ENCODE measurements at places on chromosomes 1 and 21. TPM values are rescaled to one million over a fixed set of nuclear protein-coding genes. Genes with fewer than 3 reads are reported as not detected.

Gene TEKT2
- total RNA-seq, result not detected

Gene SPATA46
- not detected for total RNA-seq

Gene RXRG
- total RNA-seq, result 0.19 TPM

Gene EVI5
- total RNA-seq, result 36.0 TPM

Gene RNU1-2
- 1,409 TPM for total RNA-seq

Gene OR14A2
- total RNA-seq, result not detected

Gene RIMKLA
- 3.0 TPM for total RNA-seq

Gene PRAMEF9
- not detected for total RNA-seq

Gene KCNE2
- total RNA-seq, result not detected

Gene LEFTY2
- total RNA-seq, result not detected

Gene TRABD2B
- total RNA-seq, result not detected

GRCh38 chr1:185412385-185413087 lies 95.5 kb upstream of the IVNS1ABP start:
- DNase-seq, result no peak

DNA sequence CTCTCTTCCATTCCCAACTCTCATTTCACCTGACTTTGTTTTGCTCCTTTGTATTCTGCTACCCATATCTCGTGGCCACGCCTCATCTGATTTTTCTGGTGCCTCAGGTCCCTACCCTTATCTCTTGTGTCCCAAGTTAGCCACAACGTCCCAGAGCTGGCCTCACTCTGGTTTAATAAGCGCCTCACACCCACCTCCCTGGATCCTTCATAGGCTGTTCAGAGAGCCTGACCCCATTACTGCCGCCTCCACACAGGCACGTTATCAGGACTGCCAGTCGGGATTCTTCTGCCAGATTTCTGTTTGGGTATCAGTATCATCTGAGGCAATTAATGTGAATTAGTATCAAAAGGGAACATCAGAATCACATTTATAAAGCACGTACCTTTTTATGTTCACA lies 34.7 kb upstream of the TMEM125 start:
- no peak for DNase-seq

GRCh38 chr21:45892156-45892915 lies 89.2 kb upstream of the COL6A1 start:
- DNase-seq, result peak; percentile 43

GRCh38 chr1:160117709-160118183 lies 2.2 kb downstream of the ATP1A2 start:
- DNase-seq, result no peak

GRCh38 chr1:93078638-93078985 lies 471 bp upstream of the MTF2 start:
- DNase-seq, result no peak

GRCh38 chr21:46486481-46487126 lies 27.9 kb downstream of the DIP2A start:
- no peak for DNase-seq

GRCh38 chr1:221310180-221310579 lies 430.9 kb downstream of the HLX start:
- DNase-seq, result no peak

DNA sequence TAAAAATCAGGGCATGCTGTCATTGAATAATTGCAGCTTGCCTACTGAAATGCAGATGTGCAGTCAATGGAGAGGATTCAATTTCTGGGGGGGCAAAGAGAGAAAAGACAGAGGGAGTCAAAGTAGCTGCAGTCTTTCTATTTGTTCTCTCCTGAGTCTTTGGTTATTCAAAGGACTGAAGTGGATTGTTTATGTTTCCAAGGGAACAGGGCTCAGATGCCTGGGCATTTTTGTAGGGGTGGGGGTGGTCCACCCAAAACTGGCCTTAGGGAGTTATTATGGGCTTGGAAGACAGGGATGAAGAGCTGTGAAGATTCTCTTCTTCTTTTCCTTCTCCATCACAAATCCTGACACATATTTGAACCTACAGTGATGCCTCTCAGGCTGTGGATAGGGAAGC lies 408.8 kb upstream of the DAB1 start:
- DNase-seq, result no peak

- no peak for DNase-seq
These were observed 123.4 kb downstream of the POU2F1 start for GRCh38 chr1:167344112-167344511.

DNA sequence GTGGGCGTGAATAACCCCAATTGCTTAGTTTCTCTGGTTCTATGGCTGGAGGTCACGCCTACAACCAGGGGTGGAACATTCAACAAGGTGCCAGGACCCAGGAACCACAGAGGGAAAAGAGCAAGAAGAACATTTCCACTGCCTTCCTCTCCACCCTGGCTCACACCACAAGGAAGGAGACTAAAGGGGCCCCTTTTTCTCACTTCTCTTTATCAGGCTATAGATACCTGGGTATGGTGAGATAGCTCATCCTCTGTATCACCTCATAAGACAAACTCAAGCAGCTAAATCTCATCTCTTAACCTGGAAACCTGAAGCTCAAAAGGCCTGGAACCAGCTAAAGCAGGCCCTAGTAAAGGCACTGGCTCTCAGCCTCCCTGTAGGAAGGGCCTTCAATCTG lies 438.8 kb upstream of the OLFM3 start:
- DNase-seq, result no peak

DNA sequence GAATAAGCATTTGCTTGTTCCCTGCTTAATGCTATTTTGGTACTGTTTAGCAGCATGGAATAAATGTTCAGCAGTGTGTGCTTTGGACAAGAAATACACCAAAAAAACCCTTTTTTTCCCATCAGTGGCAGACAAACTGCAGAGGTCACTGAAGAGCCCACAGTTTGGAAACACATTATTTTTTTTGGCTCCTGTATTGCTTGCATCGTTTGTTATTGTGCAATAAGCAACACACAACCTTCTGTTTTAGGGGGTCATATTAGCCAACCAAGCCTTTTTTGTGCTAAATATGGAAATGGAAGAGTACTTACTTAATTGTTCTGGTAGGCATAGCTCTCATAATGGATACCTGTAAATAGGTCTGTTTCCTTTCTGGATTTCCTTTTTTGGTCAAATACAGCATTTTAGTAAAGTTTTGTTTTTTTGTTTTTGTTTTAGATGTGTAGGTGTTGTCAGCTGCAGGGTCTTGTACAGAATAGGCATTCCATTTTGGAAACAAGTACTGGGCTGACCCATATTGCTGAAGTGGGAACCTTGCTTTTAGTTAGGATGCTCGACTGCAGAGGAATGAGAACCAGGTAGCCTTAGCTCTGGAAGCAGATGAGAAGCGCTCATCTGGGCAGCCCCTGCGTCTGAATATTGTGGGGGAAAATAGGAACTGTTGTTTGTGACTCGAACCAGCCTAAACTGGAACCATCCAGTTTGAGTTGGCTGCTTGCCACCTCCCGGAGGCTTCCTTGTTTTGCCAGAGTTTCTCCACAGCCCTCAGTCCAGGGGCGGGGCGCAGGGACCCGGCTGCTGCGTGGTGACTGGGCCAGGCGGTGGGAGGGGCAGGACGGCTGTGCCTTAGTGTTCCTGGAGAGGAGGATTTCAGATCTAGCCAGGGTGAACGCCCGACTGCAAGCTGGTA lies 38.4 kb downstream of the SPEN start:
- peak; percentile 12 for DNase-seq

- DNase-seq, result no peak
These were observed 284.5 kb upstream of the PLXNA2 start for GRCh38 chr1:208528578-208529240.

- DNase-seq, result no peak
These were observed 49.1 kb upstream of the LRRC3 start for GRCh38 chr21:44405948-44406872.

- no peak for DNase-seq
These were observed 1.9 kb upstream of the PIGV start for GRCh38 chr1:26785611-26786436.

DNA sequence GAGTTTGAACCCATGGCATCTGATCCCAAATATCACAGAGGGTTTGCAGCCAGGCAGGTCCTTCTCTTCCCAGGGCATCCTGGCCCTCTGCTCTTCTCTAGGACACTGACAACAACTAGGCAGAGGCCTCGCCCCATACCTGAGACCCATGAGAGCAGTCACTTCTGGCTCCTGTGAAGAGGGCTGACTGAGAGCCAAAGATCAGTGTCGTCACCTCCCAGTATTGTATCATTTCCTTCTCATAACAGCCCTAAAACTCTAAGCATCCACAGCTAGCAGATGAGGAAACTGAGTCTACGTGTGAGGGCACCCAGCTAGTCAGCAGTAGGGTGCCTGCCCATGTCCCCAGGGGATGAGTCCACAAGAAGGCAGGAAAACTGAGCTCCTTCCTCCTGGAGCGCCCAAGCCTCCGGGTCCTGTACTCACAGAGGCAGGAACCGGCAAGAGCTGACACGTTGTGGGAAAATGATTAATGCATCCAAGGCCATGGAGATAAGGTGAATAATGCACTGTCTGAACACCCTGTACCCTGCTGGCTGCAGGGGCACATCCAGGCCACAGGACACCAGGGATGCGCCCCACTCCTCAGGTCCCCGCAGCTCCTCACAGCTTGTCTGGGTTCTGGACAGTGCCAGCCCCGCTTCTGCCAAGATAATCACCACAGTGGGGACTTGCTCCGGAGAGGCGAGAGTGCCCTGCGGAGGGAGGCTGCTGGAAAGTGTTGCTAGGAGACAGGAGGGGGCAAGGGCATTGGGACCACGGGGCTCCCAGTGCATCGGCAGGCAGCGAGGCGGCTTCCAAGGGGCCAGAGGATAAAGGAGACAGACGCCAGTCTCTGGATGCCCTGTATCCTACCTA lies 340.0 kb downstream of the NPHP4 start:
- DNase-seq, result no peak
